Stimulated activated CD8-positive, alpha-beta memory T cell treated with anti-CD3 and anti-CD28 coated beads, Interleukin-4, amount 100 ng/mL, for 1 hour (primary cell): ENCODE measurements at places on chromosomes 11 and 22.

GRCh38 chr22:50162391-50162956 lies 8.1 kb upstream of the PANX2 start:
- no peak for DNase-seq

GRCh38 chr11:70485326-70486025 lies 87.1 kb downstream of the CTTN start:
- DNase-seq = no peak

DNA sequence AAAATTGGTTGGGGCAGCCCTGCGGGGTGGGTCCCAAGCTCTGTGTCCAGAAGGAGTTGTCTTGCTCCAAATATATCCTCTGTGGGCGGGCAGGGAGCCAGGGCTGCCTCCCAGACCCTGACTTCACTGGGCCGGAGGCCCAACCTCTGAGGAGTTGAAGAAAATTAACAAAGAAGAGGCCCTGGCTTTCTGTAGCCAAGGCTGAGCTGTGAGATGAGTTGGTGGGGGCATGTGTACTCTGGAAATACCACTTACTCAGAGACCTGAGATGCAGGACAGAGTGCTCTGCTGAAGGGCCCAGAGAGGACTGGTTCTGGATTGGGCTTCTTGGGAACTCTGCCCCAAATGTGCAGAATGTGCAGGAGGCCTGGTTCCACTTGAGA lies 96.3 kb downstream of the SWAP70 start:
- no peak for DNase-seq

DNA sequence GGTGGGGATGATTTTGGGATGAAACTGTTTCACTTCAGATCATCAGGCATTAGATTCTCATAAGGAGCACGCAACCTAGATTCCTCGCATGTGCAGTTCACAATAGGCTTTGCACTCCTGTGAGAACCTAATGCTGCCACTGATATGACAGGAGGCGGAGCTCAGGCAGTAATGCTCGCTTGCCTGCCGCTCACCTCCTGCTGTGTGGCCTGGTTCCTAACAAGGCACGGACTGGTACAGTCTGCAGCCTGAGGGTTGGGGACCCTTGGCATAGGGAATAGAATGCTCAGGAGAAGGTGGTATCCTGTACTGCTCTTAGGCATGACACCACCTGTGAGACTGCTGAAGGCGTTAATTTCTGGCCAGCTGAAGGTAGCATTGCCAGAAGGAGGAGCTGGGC lies 47.0 kb downstream of the STIM1 start:
- DNase-seq = no peak

GRCh38 chr11:102004220-102004619 lies 43.0 kb upstream of the CFAP300 start:
- no peak for DNase-seq

DNA sequence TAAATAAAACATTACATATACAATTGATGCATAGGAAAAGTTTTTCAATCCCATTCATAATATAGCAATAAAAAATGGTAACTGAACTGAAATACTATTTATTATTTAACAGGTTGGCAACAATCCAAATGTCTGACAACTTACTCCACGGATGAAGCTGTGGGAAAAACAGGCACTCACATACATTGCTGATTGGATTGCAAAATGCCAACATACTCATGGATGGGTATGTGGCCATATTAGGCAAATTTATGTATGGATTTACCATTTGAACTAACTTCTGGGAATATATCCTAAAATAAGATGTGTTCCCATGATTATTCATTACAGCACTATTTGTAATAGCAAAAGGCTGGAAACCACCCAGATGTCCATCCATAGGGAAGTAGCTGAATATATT lies 3.2 kb upstream of the BIRC2 start:
- DNase-seq = no peak

GRCh38 chr11:119747868-119748660 lies 19.1 kb upstream of the NECTIN1 start:
- no peak for DNase-seq

DNA sequence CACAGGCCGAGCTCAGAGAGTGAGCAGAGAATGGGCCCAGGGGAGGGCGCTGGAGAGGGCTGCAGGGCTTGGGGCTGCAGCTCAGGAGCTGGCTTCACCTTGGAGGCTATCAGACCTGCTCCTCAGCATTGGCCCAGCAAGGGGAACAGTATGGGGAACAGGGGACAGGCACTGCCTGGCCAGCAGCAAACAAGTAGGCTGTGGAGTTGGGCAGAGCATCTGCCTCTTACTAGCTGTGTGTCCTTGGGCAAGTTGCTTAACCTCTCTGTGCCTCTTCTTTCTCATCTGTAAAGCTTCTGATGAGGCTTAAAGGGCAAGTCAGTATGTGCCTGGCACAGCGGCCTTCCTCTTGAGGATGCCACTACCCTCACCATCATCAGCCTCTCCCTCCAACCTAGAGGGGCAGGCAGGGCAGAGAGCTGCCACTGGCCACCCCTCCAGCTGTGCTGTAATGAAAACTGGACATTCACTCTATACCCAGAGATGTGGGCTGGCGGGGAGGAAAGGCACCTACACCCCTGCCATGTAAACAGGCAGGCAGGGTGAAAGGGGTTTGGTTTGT lies 7.5 kb upstream of the CDKN1C start:
- no peak for DNase-seq

GRCh38 chr11:80349997-80350396 lies 909.2 kb upstream of the TENM4 start:
- DNase-seq = no peak

- no peak for DNase-seq
Observed at GRCh38 chr11:128496249-128496648, 91.1 kb downstream of the ETS1 start.

DNA sequence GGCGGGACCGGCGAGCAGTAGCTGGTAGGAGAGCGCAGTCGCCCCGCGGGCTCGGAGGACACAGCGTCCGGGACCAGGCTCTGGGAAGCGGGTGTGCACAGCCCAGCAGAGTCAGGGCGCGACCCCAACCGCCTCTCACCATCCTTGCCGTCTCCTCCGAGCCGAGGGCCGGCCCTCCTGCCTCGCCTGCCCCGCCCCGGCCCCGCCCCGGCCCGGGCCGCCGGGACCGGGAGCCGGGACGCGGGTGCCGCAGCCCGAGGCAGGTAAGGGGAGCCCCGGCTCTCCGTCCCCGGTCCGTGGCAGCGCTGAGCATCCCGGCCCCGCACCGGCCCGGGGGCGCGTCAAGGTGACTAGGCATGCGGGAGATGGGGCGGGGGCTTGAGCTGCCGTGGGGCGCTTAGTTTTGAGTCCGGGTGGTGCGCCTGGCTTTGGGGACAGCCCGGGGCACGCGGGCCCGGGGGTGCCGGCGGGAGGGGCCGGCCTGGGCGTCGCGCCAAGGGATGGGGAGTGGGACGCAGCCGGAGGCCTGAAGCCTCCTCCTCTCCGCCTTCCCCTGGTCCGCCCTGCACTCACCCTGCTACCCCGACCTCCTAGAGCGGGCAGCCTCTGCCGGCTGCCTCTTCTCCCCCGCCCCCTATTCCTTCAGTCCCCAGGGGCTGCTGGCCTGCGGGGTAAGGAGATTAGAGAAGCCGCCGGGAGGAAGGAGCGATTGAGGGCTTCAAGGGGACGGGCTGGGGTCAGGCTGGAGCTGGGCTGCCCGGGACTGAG lies at the start of gene ABCG4:
ABCG4 (plus strand) TSS at position 35 of the 768 bp plus-strand sequence. CDS start 914 bp downstream, outside the sequence.
- no peak for DNase-seq

- no peak for DNase-seq
Observed at GRCh38 chr11:70398834-70399680, 728 bp downstream of the CTTN start.

DNA sequence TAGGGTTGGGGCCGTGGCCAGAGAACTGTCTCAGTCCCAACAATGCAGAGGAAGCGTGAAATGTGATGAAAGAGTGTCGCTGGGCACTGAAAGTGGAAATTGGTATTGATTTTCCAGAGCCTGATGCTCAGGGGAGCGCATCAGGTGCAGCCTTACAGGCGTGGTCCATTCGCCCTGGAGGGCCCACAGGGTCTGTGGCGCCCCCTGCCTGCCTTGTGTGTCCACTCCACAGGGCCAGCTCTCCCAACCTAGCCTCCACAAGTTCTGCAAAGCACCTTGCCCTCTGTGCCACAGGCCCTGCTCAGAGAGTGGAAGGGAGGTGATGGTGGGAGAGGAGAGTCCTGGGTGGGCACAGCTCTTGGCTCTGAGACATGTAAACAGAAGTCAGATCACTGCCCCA lies 54.9 kb upstream of the LMO1 start:
- DNase-seq = no peak

GRCh38 chr11:12841946-12842630 lies 167.0 kb upstream of the RASSF10 start:
- no peak for DNase-seq

DNA sequence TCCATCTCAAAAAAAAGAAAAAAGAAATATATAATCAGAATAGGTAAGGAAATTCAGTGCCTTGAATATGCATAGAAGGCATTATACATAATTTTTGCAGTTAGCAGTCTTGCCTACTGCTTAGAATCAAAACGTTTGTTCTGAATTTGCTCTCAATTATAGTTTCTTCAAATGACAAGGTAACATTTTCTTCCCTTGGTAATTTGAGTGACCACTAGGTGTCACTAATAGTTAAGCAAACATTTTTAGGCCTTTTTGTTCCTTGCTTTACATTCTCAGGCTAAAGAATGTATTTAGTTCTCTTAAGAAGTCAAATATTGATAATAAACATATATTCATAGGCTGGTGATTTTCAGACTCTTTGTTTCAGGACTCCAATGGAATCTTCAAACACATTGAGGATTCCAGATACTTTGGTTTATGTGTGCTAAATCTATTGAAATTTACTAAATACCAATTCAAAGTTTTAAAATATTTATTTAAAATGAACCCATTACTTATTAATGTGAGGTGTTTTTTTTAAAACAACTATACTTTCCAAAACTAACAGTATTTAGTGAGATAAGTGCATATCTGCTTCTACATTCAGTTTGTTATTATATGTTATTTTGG lies 55.0 kb upstream of the DEPDC7 start:
- DNase-seq = no peak

DNA sequence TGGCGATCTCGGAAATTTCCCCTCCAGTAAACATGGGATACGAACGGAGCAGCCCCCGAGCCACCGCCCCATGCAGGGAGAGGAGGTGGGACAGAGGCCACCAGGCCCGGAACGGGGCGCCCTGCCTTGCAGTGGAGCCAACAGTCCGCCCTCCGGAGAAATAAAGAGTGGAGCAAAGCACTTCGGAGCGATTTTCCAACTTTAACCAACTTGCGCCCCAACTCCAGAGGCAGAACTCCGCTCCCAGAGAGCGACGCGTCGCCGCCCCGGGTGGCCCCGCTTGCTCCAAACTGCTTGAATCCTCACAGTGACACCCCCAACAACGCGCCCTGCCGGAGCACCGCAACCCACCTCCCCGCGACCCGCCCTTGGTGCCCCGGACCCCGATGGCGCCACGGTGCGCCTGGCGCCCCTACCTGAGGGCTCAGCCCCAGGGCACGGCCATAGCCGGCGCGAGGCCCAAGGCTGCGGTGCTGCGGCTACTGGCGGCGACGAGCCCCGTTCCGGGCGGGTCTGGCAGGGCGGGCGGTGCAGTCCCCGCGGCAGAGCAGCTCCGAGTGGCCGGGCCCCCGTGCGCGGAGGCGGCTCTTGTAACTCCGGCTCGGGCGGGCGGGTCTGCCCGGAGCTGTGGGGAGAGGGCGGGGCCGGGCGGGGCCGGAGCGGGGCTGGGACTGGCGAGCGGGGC lies at the start of gene AHNAK:
AHNAK (minus strand) TSS at position 563 of the 685 bp plus-strand sequence. CDS start 10,708 bp downstream, outside the sequence.
- DNase-seq = no peak

DNA sequence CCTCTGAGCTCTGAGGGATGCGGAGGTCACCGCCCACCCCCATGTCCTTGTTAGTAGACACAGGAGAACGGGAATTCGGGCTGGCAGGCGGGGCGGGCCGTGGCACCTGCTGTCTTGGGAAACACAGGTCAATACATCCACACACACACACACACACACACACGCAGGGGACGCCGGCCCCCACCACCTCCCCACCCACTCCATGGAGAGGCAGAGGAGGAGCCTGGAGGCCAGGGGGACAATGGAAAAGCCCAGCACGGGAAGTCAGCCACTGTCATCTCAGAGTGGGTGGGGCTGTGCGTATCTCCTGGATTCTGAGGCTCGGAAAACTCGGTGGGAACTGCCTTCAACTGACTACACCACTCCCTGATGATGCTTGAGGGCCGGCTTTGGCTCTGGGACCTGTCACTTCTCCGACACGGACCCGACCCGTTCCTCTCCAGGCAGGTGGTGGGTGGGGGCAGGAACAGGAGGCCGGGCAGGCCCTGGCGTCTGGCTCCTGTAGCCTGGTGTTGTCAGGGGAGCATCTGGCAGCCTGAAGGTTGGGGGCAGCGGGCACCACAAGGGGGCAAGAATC lies 18.5 kb upstream of the TMEM184B start:
- no peak for DNase-seq

DNA sequence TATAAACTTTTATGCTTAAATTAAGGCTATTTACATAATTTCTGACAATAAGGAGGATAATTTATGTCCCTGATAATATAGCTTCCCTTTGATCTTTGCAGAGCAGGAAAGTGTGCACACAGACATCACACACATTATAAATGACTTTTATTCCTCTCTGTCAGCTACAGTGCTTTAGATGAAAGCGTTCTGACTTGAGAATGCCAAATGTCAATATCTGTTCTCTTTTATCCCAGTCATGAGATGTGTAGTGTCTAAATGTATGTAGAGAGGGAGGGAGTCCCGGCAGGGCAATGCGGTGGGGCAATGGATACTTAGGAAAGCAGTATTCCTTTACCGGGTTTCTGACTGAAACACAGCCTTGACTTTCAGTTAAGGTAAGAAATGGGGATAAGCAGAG lies 225.4 kb upstream of the CHORDC1 start:
- no peak for DNase-seq

DNA sequence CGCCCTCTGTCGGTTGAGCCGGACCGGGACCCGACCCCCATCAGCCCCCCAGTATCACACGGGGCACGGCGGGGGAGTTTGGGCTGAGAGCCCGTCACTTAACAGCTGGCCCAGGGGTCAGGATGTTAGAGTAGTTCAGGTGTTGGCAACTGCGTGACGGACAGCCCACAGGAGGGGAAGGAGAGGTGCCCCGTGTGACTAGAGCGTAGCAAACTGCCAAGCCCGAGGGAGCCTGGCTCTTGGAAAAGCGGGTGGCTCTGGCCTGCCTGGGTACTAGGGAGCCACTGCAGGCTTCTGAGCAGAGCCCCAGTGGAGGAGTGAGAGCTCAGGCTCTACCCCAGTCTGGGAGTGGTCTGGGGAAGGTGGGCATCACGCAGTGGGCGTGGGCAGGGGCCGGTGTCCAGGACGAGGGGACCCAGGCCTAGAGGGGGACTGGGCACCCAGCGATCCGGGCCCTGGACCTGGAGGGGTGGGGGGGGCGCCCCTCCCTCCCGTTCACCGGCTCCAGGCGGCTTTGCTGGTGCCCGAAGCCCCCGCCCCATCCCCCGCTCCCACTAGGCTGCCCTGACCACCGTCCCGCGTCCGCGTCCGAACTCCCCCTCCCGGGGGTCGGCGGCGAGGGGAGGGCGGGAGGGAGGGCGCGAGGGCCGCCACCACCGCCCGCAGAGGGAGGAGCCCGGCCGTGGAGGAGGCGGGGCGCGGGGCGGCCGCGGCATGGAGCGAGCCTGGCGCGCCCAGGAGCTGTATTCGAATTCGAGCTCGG lies 24.4 kb downstream of the SHANK3 start:
- no peak for DNase-seq

DNA sequence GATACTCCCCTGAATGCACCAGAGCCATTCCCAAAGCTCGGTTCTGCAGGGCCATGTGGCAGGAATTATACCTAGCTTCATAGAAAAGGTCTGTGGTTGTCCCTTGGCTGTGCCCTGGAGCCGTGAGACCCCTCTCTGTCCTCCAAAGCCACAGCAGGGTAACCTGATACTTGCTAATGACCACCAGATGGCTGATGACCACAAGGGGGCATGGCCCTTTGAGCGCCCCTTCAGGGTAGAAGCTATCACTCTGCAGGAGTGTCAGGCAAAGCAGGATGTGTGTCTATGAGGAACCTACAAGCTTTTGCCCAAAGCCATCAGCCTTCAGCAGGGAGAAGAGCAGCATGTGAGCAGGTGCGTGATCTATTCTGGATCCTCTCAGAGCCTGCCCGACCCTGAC lies 95.3 kb downstream of the NTM start:
- DNase-seq = no peak
